HFFc6 (cell line): ENCODE measurements at places on chromosomes 4 and X. TPM values are rescaled to one million over a fixed set of nuclear protein-coding genes. Genes with fewer than 3 reads are reported as not detected.

CLDN22 gene
- total RNA-seq: not detected in 2 replicates

- H3K27me3 ChIP-seq: no peaks in the 10 kb centered on the region
- no peaks in the 10 kb centered on the region for H3K4me1 ChIP-seq
- no peak overlapping the region for H3K27ac ChIP-seq
- no peak overlapping the region for H3K4me3 ChIP-seq
- no peak for DNase-seq
- no peaks in the 10 kb centered on the region for H3K36me3 ChIP-seq
Observed at GRCh38 chrX:8692871-8693270, 39.1 kb downstream of the ANOS1 start.

DNA sequence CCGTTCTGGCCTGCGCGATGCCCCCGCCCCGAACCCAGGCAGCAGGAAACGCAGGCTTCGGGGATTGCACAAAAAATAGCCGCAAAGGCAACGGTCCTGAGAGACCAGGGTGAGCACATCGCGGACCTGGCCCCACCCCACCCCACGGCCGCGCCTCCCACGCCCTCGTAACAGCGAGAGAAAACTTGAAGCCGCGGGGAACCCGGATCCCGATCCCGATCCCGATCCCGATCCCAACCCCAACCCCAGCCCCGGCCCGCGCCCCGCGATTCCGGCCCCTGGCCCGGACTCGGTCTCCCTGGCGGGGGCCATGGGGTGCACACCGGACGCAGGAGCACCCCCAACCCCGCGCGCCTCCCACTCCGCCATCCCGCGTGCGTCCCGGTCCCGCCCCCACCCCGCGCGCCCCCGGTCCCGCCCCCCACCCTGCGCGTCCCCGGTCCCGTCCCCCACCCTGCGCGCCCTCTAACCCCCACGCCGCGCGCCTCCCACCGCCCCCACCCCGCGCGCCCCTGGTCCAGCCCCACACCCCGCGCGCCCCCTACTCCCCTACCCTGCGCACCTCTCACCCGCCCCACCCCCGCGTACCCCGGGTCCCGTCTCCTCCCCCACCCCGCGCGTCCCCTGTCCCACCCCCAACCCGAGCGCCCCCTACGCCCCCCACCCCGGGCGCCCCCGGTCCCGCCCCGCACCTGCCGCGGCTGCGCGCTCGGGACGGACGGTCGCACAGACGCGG is 29.0 kb downstream of the NOP14 start:
- H3K4me3 ChIP-seq: peak overlapping the region; percentile 94
- DNase-seq: peak; percentile 56
- H3K36me3 ChIP-seq: peaks cover 38% of the 10 kb centered on the region
- H3K27ac ChIP-seq: peak overlapping the region; percentile 93
- H3K4me1 ChIP-seq: peaks cover 26% of the 10 kb centered on the region
- peaks cover 9% of the 10 kb centered on the region for H3K27me3 ChIP-seq

PNMA6F gene
- not detected in 2 replicates for total RNA-seq

GRCh38 chr4:187612301-187612700 is 383.3 kb upstream of the ZFP42 start:
- no peak overlapping the region for H3K27ac ChIP-seq
- no peaks in the 10 kb centered on the region for H3K27me3 ChIP-seq
- DNase-seq: no peak

DNA sequence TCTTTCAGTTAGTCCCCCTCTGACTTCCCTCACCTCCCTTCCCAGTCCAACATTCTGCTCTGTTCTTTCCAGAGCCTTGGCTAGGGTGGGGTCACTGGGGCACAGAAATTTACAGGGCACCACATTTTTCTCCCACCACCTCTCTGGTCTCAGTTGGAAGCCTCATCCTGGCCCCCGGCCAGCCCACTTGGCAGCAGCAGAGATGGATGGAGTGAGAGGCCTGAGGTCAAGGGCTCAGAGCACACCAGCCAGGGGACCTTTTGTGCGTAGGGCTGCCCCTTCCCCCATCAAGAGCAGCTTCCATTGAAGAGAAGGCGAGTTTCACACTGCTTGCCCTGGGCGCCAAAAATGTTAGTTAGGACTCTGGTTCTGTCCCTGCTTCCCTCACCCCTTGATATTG is 230.9 kb downstream of the SOX3 start:
- H3K27me3 ChIP-seq: peaks cover 2% of the 10 kb centered on the region; the same call in 1 of the 2 replicates
- no peak for DNase-seq
- H3K27ac ChIP-seq: no peak overlapping the region

GLUD2 gene
- total RNA-seq: 0.28 and 0.42 TPM in 2 replicates

DNA sequence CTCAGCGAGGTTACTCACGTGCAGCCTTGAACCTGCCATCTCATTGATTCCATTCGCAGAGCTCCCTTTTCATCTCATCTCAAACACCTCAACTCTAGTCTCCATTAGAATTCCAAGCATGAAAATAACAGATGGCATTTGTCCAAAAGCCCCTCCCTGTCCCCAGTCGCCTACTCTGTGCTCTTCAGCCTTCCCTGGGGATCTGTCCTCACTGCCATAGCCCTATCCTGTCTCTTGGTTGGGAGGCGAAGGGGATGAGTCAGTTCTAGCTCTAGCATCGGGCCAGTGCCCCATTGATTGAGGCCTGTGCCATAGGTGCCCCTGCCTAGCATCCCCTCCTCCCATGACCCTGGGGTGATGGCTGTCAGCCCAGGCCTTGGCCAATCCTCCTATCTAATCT is 134.0 kb upstream of the PJA1 start:
- no peak overlapping the region for H3K4me3 ChIP-seq
- no peaks in the 10 kb centered on the region for H3K4me1 ChIP-seq
- no peak for DNase-seq
- no peak overlapping the region for H3K27ac ChIP-seq

MAGEA12 gene
- total RNA-seq: 0.09 TPM in 1 of 3 replicates, not detected in the others

DMP1 gene
- total RNA-seq: not detected in 3 replicates

SPANXB1 gene
- 6.4 TPM in 1 of 3 replicates, not detected in the others for total RNA-seq

GRCh38 chr4:30002341-30002740 is 717.8 kb upstream of the PCDH7 start:
- H3K27me3 ChIP-seq: no peaks in the 10 kb centered on the region
- DNase-seq: no peak
- H3K27ac ChIP-seq: no peak overlapping the region
- no peaks in the 10 kb centered on the region for H3K4me1 ChIP-seq

FRMD7 gene
- not detected in 3 replicates for total RNA-seq

GRCh38 chr4:111854494-111855087 is 290.7 kb upstream of the FAM241A start:
- H3K36me3 ChIP-seq: no peaks in the 10 kb centered on the region
- no peak overlapping the region for H3K27ac ChIP-seq
- H3K4me1 ChIP-seq: no peaks in the 10 kb centered on the region
- peaks cover 5% of the 10 kb centered on the region; the same call in 1 of the 2 replicates for H3K27me3 ChIP-seq

MAGEB1 gene
- total RNA-seq: not detected in 3 replicates

- H3K36me3 ChIP-seq: no peaks in the 10 kb centered on the region
- DNase-seq: no peak
- H3K4me1 ChIP-seq: peaks cover 13% of the 10 kb centered on the region
- peaks cover 23% of the 10 kb centered on the region for H3K27me3 ChIP-seq
- no peak overlapping the region for H3K27ac ChIP-seq
Observed at GRCh38 chr4:83536362-83537272, 709 bp downstream of the GPAT3 start.

GRCh38 chr4:158870626-158871334 is 102.0 kb downstream of the FNIP2 start:
- H3K36me3 ChIP-seq: peaks cover 31% of the 10 kb centered on the region
- peaks cover 3% of the 10 kb centered on the region for H3K27me3 ChIP-seq
- DNase-seq: no peak
- H3K27ac ChIP-seq: no peak overlapping the region

SLC25A43 gene
- total RNA-seq: 20.4 to 24.4 TPM (median 24.2 TPM) in 3 replicates

ALB gene
- not detected in 3 replicates for total RNA-seq

DNA sequence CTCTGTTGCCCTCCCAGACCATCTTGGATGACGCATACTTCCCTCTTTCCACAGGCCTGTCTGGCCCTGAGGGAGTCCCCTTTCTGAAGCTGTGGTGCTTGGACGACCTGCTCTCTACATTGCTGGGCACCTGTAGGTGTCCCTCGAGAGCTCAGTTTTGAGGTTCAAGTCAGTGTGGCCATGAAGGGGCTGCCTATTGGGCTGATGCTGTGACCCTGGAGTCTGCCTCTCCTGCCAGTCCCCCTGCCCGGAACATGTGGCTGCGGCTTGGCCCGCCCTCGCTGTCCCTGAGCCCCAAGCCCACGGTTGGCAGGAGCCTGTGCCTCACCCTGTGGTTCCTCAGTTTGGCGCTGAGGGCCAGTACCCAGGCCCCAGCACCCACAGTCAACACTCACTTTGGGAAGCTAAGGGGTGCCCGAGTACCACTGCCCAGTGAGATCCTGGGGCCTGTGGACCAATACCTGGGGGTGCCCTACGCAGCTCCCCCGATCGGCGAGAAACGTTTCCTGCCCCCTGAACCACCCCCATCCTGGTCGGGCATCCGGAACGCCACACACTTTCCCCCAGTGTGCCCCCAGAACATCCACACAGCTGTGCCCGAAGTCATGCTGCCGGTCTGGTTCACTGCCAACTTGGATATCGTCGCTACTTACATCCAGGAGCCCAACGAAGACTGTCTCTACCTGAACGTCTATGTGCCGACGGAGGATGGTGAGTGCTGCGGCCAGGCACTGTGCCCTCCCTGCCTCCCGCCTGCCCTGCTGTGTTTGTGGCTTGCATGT is 3.0 kb downstream of the NLGN3 start:
- H3K4me3 ChIP-seq: no peak overlapping the region
- H3K4me1 ChIP-seq: peaks cover 19% of the 10 kb centered on the region
- H3K36me3 ChIP-seq: no peaks in the 10 kb centered on the region; the same call in 1 of the 2 replicates
- no peak for DNase-seq

- peaks cover 2% of the 10 kb centered on the region for H3K27me3 ChIP-seq
- H3K36me3 ChIP-seq: peaks cover 3% of the 10 kb centered on the region; the same call in 1 of the 2 replicates
- DNase-seq: peak; percentile 44
- H3K4me3 ChIP-seq: 0 out of 2 replicates have a peak overlapping the region, but pooled peaks have one; percentile 41
- peak overlapping the region; percentile 80 for H3K27ac ChIP-seq
- H3K4me1 ChIP-seq: peaks cover 29% of the 10 kb centered on the region
Observed at GRCh38 chr4:140928880-140929279, 172.7 kb upstream of the TBC1D9 start.

- no peak overlapping the region for H3K4me3 ChIP-seq
- no peak for DNase-seq
Observed at GRCh38 chrX:112051576-112051975, 31.0 kb downstream of the TRPC5 start.

- peaks cover 22% of the 10 kb centered on the region for H3K27me3 ChIP-seq
- no peak overlapping the region for H3K4me3 ChIP-seq
- H3K4me1 ChIP-seq: peaks cover 13% of the 10 kb centered on the region
- H3K27ac ChIP-seq: no peak overlapping the region
- H3K36me3 ChIP-seq: no peaks in the 10 kb centered on the region
- no peak for DNase-seq
Observed at GRCh38 chr4:8033067-8033755, 93.5 kb upstream of the AFAP1 start.

ADGRG4 gene
- total RNA-seq: 0.02 to 0.05 TPM in 2 of 3 replicates, not detected in the other

OPHN1 gene
- total RNA-seq: 7.5 to 7.8 TPM (median 7.8 TPM) in 3 replicates

TRIM61 gene
- total RNA-seq: not detected in 3 replicates

CT45A10 gene
- total RNA-seq: not detected in 2 replicates

DNA sequence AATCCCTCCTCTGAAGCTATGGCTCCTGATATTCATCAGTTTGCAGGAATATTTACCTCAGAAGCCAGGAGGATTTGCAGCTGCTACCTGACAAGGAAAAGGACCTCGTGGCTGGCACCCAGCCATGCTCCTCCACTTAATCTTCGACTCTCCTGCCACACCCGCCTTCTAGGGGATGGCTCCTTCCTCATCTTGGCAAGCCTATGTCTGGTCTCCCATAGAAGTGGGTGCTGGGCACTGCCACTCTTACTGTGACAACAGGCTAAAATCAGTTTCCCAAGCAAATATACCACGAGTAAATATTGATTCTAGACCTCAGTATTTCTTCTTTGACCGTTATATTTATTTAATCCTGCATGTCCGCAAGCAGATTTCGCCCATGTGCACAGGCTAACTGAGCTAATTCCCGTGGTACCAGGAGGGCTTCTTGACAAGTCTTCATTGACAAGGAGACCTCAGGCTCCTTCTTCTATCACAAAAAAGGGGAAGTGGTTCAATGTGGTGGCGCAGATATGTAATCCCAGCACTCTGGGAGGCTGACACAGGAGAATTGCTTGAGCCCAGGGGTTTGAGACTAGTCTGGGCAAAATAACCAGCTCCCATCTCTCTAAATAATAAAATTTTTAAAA is 52.6 kb upstream of the DCTD start:
- H3K4me3 ChIP-seq: no peak overlapping the region
- H3K27me3 ChIP-seq: peaks cover 2% of the 10 kb centered on the region
- no peak overlapping the region for H3K27ac ChIP-seq
- no peak for DNase-seq
- peaks cover 17% of the 10 kb centered on the region for H3K4me1 ChIP-seq

DNA sequence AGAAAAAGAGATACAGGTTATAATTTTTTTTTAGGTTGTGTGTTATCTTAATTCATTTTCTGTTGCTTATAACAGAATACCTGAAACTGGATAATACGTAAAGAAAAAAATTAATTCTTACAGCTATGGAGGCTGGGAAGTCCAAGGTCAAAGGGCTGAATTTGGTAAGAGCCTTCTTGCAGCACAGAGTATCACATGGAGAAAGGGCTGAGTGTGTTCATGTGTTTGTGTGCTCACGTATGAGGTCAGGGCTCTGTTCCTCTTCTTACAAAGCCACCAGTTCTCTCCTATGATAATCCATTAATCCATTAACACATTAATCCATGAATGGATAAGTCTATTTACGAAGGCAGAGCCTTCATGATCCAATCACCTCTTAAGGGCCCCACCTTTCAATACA is 8.6 kb upstream of the RAB28 start:
- no peak overlapping the region for H3K4me3 ChIP-seq
- no peaks in the 10 kb centered on the region; the same call in 1 of the 2 replicates for H3K27me3 ChIP-seq
- DNase-seq: no peak
- H3K27ac ChIP-seq: no peak overlapping the region

DNA sequence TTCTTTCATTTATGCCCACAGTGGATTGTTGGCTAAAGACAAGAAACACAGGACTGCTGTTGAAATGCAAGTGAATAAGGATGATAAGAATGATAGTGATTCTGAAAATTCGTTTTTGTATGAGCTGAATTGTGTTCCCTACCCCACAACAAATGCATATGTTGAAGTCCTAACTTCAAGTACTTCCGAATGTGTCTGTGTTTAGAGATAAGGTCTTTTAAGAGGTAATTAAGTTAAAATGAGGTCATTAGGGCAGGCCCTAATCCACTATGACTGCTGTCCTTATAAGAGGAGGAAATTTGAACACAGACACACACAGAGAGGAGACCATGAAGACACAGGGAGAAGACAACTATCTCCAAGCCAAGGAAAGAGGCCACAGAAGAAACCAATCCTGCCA is 126.6 kb upstream of the ACSL4 start:
- DNase-seq: no peak
- H3K4me3 ChIP-seq: no peak overlapping the region
- H3K27me3 ChIP-seq: no peaks in the 10 kb centered on the region
- no peak overlapping the region for H3K27ac ChIP-seq

DNA sequence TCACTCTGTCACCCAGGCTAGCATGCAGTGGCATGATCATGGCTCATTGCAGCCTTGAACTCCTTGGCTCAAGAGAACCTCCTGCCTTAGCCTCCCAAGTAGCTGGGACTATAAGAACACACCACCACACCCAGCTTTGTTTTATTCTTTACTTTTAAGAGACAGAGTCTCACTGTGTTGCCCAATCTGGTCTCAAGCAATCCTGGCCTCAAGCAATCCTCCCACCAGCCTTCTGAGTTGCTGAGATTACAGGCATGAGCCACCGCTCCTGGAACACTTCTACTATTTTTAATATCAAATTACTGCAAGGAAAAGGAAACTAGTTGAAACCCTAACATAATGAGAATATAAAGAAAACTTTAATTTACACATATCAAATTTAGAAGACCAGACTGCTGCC is 85.4 kb downstream of the FAM13A start:
- H3K4me3 ChIP-seq: no peak overlapping the region
- H3K36me3 ChIP-seq: no peaks in the 10 kb centered on the region
- no peak for DNase-seq
- H3K27ac ChIP-seq: no peak overlapping the region
- H3K27me3 ChIP-seq: no peaks in the 10 kb centered on the region
- H3K4me1 ChIP-seq: peaks cover 10% of the 10 kb centered on the region
